GM23338 (cell line): ENCODE measurements at places on chromosomes 3 and 15. TPM values are rescaled to one million over a fixed set of nuclear protein-coding genes. Genes with fewer than 3 reads are reported as not detected.

DNA sequence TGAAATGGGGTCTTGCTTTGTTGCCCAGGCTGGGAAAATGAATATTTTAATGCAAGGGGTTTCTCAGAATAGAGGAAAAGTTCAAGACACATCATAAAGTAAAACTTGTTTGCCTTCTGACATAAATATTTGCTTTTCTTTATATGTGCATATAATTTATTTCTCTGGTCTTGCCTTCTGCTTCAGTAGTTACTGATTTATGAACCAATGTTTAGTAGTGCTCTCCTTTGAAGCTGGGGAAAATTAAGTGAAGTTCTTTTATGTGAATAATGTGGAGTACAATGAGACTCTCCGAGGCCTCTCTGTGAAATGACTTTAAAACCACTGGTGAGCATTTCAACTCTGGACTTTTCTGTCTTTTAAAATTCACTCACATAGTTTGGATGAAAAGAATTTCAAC is 55.6 kb downstream of the MAGI1 start:
- no peaks in the 10 kb centered on the region for H3K36me3 ChIP-seq
- DNase-seq: no peak
- H3K4me3 ChIP-seq: no peak overlapping the region
- H3K27ac ChIP-seq: no peak overlapping the region
- H3K27me3 ChIP-seq: no peaks in the 10 kb centered on the region

- DNase-seq: no peak
- H3K4me3 ChIP-seq: no peak overlapping the region
- H3K27me3 ChIP-seq: no peaks in the 10 kb centered on the region
- no peaks in the 10 kb centered on the region for H3K4me1 ChIP-seq
- no peaks in the 10 kb centered on the region for H3K36me3 ChIP-seq
Measured at GRCh38 chr3:189172668-189173419, 1.1 kb downstream of the TPRG1 start.

- no peak overlapping the region for H3K27ac ChIP-seq
- H3K4me1 ChIP-seq: no peaks in the 10 kb centered on the region
- no peaks in the 10 kb centered on the region for H3K27me3 ChIP-seq
- no peak for DNase-seq
- no peak overlapping the region for H3K4me3 ChIP-seq
- no peaks in the 10 kb centered on the region for H3K36me3 ChIP-seq
Measured at GRCh38 chr3:180058238-180058637, 21.5 kb upstream of the PEX5L start.

GRCh38 chr15:99645543-99645935 is 79.8 kb downstream of the MEF2A start:
- H3K4me3 ChIP-seq: no peak overlapping the region
- H3K4me1 ChIP-seq: peaks cover 10% of the 10 kb centered on the region; the same call in 1 of the 2 replicates
- H3K36me3 ChIP-seq: peaks cover 5% of the 10 kb centered on the region; the same call in 1 of the 2 replicates
- H3K27me3 ChIP-seq: no peaks in the 10 kb centered on the region
- no peak for DNase-seq

DNA sequence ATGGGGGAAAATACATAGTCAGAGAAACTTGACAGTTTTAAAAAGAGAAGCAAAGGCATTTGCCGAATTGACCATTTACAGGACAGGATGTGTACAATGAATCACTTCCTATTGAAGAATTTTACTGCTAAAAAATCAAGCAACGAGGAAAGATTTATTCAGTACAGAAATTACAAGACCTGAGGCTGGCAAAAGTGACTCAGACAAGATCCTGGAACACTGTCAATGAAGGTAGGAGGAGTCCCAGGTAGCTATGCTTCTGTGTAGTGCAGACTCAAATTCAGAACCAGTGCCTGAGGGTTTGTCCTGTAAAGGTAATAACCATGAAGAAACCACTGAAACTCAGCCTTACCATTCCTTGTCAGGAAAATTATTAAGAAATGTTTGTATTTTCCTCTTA is 120.9 kb downstream of the ZMAT3 start:
- DNase-seq: no peak
- no peak overlapping the region for H3K4me3 ChIP-seq
- H3K36me3 ChIP-seq: no peaks in the 10 kb centered on the region

DNA sequence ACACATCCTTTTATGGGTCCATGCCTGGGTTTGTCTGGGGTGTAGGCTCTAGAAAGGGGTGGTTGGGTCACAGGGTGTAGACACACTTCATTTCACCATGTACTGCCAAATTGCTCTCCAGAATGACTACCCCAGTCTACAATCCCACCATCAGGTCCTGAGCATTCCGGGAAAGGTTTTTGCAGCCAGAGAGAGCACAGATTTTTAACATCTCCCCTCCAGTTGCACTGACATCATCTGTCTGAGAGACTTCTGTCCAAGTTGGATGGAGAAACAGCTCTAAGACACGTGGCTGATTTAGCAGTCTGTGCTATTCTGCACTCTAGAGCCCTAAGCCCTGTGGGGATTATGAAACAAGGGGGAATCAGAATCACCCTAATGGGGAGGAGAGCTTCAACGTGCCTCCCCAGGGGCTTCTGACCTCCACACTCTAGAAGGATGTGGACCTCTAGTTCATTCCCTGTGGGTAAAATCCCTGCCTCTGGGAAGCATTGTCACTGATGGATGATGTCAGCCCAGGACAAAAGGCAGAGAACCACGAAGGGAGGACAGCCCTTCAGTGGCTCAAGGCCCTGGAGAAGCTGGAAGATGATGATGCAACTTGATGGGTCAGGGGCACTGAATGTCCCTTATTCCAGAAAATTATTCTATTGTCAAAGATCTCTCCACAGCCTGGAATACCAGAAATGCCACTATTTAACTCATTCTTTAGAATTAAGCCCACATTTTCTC is 71.5 kb downstream of the CD200R1L start:
- H3K27me3 ChIP-seq: no peaks in the 10 kb centered on the region
- DNase-seq: no peak
- H3K27ac ChIP-seq: no peak overlapping the region
- no peaks in the 10 kb centered on the region for H3K36me3 ChIP-seq

DNA sequence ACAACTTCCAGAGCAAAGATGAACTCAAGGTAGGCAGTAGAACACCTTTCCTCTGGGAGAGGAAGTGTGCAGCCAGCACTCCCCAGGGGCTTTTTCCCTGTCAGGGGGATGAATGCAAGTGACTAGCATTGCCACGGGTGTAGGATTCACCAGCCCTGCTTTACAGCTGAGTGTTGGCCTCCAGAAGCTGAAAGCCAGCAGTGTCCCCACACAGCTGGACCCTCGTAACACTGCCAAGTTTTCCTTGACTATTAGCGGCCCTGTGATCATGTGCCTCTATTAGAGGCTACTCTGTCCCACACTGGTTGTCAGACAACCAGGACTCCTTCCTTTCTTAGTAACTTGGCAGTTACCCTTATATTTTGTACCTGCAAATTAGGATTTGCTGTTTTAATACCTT is 104.9 kb upstream of the MANF start:
- no peak for DNase-seq
- H3K4me3 ChIP-seq: no peak overlapping the region
- H3K27me3 ChIP-seq: no peaks in the 10 kb centered on the region
- no peaks in the 10 kb centered on the region for H3K4me1 ChIP-seq
- H3K27ac ChIP-seq: no peak overlapping the region

CCR8 gene
- not detected in 2 replicates for total RNA-seq

PTH1R gene
- 1.3 and 5.7 TPM in 2 replicates for total RNA-seq

ILDR1 gene
- 0.97 and 1.2 TPM in 2 replicates for total RNA-seq

CD200R1 gene
- 0.12 and 0.28 TPM in 2 replicates for total RNA-seq

ZBED2 gene
- total RNA-seq: not detected in 2 replicates
